ENCODE measurements at places on chromosomes 11 and 22.
A peak's percentile ranks its signal among the peaks of the same experiment; 100 is the strongest.

DNA sequence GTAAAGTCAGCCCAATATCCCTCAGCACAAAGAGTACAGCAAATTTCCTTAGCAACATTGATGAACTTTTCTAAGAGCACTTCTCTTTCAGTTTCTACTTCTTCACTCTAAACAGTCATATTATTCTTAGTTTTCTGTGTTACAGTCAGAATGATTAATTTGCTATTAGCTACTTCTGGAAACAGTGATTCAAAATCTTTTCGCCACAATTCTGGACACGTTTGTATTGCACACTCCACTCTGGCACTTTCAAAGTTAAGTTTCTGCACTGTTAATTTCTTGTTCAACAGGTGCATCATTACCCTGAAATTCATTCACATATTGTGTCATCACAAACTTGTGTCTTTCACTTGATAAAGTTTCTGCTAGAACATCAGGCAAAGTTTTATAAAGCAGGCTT lies 22.5 kb downstream of the ABTB2 start:
- H3K27ac ChIP-seq = no peak overlapping the region
- no peak for DNase-seq

- no peaks in the 10 kb centered on the region for H3K36me3 ChIP-seq
- H3K4me3 ChIP-seq = no peak overlapping the region
- no peak overlapping the region for H3K27ac ChIP-seq
- peak; percentile 58 for DNase-seq
- 0 out of 2 replicates have a peak, but pooled peaks cover 8% of the 10 kb centered on the region for H3K27me3 ChIP-seq
- H3K4me1 ChIP-seq = no peaks in the 10 kb centered on the region
Measured at GRCh38 chr22:37077802-37078448, 26.4 kb downstream of the KCTD17 start.

DNA sequence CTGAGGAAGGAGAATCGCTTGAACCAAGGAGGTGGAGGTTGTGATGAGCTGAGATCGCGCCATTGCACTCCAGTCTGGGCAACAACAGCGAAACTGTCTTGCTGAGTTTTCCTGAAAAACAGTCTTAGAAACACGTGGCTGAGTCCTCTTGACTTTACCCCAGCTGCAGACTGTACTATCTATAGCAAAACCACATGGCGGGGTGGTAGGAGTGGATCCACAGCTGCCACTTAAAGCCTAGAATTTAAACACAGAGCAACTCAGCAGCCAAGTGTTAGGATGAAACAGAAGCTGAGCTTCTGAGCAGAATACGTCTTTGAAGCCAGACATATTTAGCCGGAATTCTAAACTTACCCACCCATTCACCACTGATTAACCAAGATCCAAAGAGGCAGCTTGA lies 14.1 kb downstream of the PATZ1 start:
- no peak overlapping the region for H3K4me3 ChIP-seq
- H3K27ac ChIP-seq = no peak overlapping the region
- H3K36me3 ChIP-seq = peaks cover 26% of the 10 kb centered on the region
- H3K4me1 ChIP-seq = peaks cover 2% of the 10 kb centered on the region

GRCh38 chr11:79309407-79309806 lies 131.4 kb downstream of the TENM4 start:
- DNase-seq = no peak
- H3K36me3 ChIP-seq = no peaks in the 10 kb centered on the region
- H3K4me1 ChIP-seq = no peaks in the 10 kb centered on the region
- peaks cover 40% of the 10 kb centered on the region for H3K27me3 ChIP-seq

GRCh38 chr11:47155879-47156278 lies 20.8 kb downstream of the ARFGAP2 start:
- no peaks in the 10 kb centered on the region for H3K4me1 ChIP-seq
- H3K27me3 ChIP-seq = no peaks in the 10 kb centered on the region
- no peaks in the 10 kb centered on the region for H3K36me3 ChIP-seq
- DNase-seq = no peak
- no peak overlapping the region for H3K4me3 ChIP-seq

- H3K4me3 ChIP-seq = no peak overlapping the region
- peaks cover 68% of the 10 kb centered on the region for H3K27me3 ChIP-seq
- no peak overlapping the region for H3K27ac ChIP-seq
Measured at GRCh38 chr22:49548356-49549202, 279.1 kb downstream of the BRD1 start.

- no peaks in the 10 kb centered on the region for H3K36me3 ChIP-seq
- H3K27me3 ChIP-seq = peaks cover 54% of the 10 kb centered on the region
- H3K27ac ChIP-seq = no peak overlapping the region
- no peak for DNase-seq
- H3K4me3 ChIP-seq = no peak overlapping the region
Measured at GRCh38 chr11:79346021-79346420, 94.8 kb downstream of the TENM4 start.

DNA sequence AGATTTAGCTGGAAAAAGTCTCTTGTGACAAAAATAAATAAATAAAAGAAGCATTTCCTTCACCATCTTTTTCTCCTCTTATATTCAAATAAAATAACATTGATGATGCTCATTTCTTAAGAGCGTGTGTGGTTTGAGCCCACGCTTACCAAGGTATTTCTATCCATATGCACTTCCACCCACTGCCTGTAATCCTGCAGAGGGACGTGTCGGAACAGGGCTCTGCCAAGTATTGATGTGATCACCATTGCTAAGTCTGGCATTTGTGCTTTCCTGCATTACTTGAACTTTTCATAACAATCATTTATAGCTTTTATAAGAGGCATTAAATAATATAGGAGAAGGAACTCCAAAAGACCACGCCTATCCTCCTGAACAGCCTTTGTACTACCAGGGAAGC lies 107.6 kb downstream of the SHANK2 start:
- no peak for DNase-seq
- no peak overlapping the region for H3K27ac ChIP-seq
- no peaks in the 10 kb centered on the region for H3K27me3 ChIP-seq
- no peaks in the 10 kb centered on the region for H3K36me3 ChIP-seq
- no peaks in the 10 kb centered on the region for H3K4me1 ChIP-seq

DNA sequence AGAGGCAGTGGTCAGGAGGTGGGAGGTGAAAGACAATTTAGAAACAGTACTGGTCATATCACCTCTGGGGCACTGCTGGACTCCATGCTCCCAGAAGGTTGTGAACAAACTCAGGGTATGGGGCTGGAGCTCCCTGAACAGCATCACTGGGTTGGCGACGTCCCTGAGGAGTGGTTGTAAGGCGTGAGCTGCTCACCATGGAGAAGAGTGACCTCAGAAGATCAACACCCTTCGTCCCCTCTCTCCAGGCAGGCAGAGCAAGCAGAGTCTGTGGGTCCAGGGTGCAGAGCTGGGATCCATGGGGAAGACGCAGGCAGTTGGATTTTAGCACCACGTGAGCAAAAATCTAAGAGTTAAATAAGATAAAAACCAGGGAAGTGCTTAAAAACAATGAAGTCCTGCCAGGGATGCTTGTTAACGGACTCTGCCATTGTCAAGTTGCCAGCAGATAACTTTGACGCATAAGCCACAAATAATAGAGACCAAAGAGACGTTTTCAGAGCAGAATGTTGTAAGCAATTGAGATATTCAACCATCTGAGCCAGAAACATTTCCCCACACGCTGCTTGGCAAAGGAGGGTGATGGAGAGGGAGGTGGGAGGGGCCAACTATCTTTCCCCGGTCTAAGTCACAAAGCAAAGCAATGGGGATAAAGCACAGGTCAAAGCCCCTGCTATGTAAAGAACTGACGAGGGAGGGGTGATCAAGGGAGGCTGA lies 13.6 kb downstream of the PNPLA5 start:
- H3K4me3 ChIP-seq = no peak overlapping the region
- DNase-seq = no peak
- no peaks in the 10 kb centered on the region for H3K4me1 ChIP-seq

DNA sequence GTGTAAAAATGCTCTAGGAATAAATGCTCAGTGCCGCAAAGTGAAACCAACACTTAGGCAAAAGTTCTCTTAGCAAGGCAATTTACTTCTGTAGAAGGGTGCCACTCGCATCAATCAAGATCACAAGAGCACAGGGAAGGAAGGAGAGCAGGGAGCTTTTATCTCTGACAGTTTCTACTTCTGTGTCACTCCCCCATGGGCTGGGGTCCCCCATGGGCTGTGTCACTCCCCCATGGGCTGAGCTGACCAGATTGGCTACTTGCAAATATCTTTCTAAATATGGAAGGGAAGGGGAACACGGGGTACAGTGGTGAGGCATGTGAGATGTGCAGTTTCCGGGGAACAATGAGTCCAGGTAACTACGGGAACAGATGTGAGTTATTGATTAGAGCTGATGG lies 397 bp downstream of the OR52N2 start:
- H3K36me3 ChIP-seq = no peaks in the 10 kb centered on the region
- no peaks in the 10 kb centered on the region for H3K4me1 ChIP-seq
- no peak overlapping the region for H3K27ac ChIP-seq
- H3K4me3 ChIP-seq = peak overlapping the region; percentile 62

DNA sequence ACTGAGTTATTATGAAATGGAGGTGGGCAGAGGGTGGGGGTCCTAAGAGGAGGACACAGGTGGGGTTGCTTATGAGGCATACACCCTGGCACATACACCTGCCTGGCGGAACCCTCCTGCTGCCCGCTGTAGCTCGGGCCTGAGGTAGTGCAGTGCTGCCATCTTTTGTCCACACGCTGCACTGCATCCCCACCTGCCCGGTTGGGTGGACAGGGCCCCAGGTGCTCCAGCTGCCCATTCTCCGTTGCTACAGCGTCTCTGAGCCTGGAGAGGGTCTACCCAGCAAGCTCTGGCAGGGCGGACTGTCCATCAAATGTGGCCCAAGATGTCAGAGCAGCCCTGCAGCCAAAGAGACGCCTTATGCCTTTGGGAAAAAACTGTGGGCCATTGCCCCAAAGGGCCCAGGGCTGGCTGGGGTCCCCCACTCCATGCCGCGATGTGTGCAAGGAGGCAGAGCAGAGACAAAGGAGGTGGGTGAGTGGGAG lies 131.2 kb downstream of the BUD13 start:
- DNase-seq = peak; percentile 80
- H3K4me1 ChIP-seq = no peaks in the 10 kb centered on the region
- H3K27ac ChIP-seq = no peak overlapping the region

DNA sequence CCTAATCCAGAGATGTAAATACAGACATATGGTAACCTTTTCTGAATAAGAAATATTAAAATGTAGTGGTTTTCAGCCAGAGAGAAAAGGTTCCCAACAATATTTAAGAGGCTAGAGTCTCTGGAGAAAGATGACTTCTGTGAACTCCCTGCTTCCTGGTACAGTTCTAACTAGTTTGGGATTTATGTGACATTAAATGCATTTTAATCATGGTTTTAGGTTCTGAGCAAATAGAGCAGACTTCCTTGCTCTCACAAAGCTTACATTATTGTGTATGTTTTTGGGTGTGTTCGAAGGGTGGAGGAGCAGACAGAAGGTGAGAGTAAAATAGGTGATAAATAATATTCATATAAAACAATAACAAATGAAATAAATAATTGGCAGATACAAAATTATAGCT lies 250.1 kb upstream of the LUZP2 start:
- H3K4me1 ChIP-seq = no peaks in the 10 kb centered on the region
- H3K27me3 ChIP-seq = no peaks in the 10 kb centered on the region
- DNase-seq = no peak
- no peak overlapping the region for H3K4me3 ChIP-seq

GRCh38 chr11:62146476-62147200 lies 22.8 kb downstream of the INCENP start:
- no peaks in the 10 kb centered on the region for H3K4me1 ChIP-seq
- no peak overlapping the region for H3K27ac ChIP-seq
- peaks cover 80% of the 10 kb centered on the region for H3K36me3 ChIP-seq
- DNase-seq = no peak

DNA sequence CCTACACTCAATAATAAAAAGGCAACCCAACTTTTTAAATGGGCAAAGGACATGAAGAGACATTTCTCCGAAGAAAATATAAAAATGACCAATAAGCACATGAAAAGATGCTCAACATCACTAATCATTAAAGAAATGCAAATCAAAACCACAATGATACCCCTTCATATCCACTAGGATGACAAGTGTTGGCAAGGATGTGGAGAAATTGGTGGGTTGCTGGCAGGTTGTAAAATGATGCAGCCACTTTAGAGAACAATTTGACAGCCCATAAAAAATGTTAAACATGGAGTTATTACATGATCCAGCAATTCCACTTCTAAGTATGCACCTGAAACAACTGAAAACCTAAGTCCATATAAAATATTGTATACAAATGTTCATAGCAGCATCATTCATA lies 73.2 kb upstream of the LMO2 start:
- no peak for DNase-seq
- H3K27ac ChIP-seq = no peak overlapping the region
- no peaks in the 10 kb centered on the region for H3K4me1 ChIP-seq
- no peaks in the 10 kb centered on the region for H3K27me3 ChIP-seq
- H3K36me3 ChIP-seq = no peaks in the 10 kb centered on the region

- no peak for DNase-seq
- no peak overlapping the region for H3K27ac ChIP-seq
Measured at GRCh38 chr11:19102521-19102900, 14.5 kb upstream of the ZDHHC13 start.

DNA sequence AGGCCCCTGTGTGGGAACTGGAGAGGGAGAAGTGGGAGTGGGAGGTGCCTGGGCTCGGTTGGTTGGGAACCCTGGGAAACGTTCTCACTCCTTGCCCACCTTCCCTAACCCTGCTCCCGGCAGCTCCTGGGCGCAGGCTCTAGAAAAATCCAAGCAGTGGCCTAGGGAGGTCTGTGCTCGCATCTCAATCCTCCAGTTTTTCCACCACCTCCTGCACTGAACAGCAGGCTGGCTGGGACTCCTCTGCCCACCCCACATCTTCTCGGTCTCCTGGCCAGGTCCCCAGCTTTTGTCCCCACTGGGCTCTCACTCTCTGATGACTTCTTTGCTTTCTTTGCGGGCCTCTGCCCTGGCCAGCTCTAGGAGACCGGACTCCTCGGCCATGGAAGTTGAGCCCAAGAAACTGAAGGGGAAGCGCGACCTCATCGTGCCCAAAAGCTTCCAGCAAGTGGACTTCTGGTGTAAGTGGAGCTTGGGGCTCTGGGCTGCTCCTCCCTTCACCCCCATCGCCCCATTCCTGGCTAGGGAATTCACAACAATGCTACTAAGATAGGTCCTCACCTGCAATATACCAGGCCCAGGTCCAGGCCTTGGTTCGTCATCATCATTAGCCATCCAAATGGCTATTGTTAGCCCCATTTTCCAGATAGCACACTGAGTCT lies 35.6 kb downstream of the PRDM11 start:
- H3K4me1 ChIP-seq = peaks cover 9% of the 10 kb centered on the region
- no peak overlapping the region for H3K4me3 ChIP-seq
- DNase-seq = no peak
- no peaks in the 10 kb centered on the region for H3K27me3 ChIP-seq
- no peaks in the 10 kb centered on the region for H3K36me3 ChIP-seq
- H3K27ac ChIP-seq = no peak overlapping the region

DNA sequence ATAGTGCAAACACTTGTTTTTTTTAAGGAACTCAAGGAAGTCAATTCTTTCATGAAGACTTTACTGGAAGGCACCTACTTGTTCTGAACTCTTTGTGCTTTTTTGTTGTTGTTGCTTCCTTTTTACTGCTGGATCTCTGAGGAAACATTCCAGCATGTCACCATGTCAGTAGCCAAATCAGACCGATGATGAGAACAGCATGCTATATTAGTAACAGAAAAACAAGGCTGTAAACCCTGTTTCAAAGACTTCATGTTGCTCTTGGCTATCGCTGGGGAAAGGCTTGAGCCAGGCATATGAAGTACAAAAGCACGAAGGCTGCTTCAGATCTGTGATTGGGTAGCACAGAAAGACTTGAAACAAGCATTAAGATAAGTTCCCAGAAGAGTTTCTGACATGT lies 125.6 kb upstream of the SLC5A12 start:
- H3K27me3 ChIP-seq = no peaks in the 10 kb centered on the region
- H3K4me3 ChIP-seq = no peak overlapping the region
- H3K27ac ChIP-seq = no peak overlapping the region
- H3K36me3 ChIP-seq = no peaks in the 10 kb centered on the region
- DNase-seq = no peak
- H3K4me1 ChIP-seq = no peaks in the 10 kb centered on the region
